ENCODE measurements at places on chromosomes 7 and 10.

GRCh38 chr10:19411119-19411518, 362.5 kb downstream of the MALRD1 start:
- DNase-seq: no peak

DNA sequence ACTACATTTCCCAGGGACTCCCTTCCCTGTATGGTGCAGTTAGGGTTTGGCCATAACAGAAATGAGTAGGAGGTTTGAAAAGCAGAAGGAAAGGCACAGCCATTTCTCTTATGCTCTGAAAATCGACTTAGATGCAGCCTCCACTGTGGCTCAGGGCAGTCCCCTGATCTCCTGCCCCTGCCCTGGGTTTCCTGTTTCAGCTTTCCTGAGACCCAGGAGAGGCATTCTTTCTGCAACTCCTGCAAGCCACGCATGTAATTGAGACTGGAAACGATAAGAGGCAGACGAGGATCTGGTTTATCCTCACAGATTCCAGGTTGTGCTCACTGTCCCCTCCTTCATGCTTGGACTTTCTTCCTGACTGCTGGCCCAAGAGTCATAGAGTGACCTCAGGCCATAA, 461.2 kb upstream of the VSTM2A start:
- no peak for DNase-seq

DNA sequence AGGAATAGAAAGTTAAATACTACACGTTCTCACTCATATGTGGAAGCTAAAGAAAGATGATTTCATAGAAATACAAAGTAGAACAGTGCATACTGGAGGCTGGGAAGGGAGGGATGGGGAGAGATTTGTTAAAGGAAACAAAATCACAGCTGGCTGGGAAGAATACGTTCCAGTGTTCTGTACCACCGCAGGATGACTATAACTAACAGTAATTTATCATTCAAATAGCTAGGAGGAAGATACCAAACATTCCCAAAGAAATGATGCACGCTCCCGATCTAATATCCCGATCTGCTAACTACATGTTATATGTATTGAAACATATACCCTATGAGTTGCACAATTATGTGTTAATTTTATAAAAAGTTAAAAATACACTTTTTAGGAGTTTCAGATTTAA, 162.3 kb downstream of the ZMYND11 start:
- DNase-seq: no peak

DNA sequence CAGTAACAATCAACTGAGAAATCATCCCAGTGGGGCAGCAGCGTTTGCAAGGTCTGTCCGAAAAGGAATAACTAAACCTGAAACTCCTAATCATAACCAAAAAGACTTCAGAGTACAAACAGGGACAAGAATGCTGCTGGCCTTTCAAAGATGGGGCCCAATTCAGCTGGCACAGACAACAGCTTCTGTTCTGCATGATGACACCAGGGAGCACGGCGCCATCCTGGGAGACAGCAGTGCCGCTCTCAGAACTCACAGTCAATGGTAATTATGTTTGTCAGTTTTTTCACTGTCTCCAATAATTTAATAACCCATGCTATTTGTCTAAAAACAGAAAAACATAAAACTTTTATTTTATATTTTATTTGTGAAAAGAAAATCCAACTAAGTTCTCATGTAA, 90.0 kb downstream of the LARP4B start:
- no peak for DNase-seq

DNA sequence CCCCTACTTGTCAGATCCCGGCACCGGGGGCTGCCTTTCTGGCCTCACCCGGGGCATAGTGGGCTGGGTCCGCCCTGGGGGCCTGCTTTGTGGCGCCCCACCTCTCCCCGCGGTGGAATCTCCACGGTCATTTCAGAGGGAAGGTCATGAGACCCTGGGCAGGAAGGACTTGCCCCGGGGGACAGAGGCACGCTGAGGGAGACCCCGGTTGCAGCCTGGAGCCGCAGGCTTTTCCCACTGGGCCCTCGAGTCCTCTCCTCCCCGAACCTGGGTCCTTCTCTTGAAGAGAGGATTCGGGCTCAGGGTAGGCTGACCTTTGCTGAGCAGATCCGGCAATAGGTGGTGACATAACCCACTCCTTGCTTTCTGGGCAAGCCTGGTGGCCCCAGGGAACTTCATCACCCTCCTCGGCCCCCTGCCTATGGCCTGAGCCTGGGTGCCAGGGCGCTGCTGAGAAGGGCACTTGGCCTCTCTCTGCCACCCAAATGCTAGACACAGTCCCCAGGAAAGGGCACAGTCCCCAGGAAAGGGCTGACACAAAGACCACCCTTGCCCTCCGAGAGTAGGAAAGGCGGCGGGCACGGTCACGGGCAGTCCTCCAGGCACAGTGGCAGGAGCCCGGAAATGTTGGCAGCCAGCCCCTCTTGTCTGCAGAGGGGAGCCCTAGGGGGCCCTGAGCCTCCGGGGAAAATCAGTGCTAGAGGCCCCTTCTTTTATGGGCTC, 36.2 kb downstream of the FKBP6 start:
- no peak for DNase-seq

DNA sequence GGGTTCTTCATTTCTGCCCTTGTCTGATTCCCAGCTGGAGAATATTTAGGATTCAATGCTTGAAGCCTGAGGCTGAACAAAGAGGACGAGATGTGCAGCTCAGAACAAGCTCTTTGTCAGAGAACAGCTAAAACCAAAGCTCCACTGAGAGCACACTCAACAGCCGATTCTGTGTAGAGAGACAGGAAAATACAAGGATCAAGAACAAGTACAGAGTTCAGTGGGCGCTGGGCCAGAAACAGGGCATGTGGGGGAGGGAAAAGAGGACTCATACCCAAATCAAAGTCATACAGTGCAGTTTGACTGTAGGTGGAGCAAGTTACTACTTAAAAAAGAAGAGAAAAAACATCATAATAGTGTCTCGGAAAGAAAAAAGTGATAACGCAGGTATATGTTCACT, at the start of gene AGMO:
Gene AGMO (minus strand): TSS at position 181 of the 400 bp plus-strand sequence.
- DNase-seq: no peak

GRCh38 chr7:86643561-86644281, at the start of gene GRM3:
GRM3 (plus strand) TSS chr7:86643909; CDS start chr7:86765146, 121,237 bp downstream.
- peak; percentile 73 for DNase-seq

DNA sequence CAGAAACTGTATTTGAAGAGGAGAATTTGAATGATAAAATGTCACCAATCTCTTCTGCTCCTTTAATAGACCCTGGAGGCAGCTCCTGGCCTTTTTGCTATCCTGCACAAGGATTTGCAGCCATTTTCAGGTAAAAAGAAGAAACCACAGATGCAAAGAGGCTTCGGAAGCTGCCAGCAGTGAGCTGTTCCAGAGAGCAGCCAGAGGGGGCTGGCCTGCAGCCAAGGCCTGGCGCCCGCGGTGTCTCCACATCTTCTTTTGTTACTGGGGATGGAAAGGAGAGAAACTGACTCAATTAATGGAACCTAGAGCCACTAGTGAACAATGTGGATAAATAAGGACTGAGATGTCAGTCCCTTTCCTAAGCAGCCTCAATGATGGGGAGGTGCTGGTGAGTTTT, 23.9 kb upstream of the GPR26 start:
- no peak for DNase-seq

- no peak for DNase-seq
These were observed 82.0 kb upstream of the GTF2IRD1 start for GRCh38 chr7:74371381-74372341.

- no peak for DNase-seq
These were observed 60.7 kb downstream of the DGKB start for GRCh38 chr7:14841869-14842268.

DNA sequence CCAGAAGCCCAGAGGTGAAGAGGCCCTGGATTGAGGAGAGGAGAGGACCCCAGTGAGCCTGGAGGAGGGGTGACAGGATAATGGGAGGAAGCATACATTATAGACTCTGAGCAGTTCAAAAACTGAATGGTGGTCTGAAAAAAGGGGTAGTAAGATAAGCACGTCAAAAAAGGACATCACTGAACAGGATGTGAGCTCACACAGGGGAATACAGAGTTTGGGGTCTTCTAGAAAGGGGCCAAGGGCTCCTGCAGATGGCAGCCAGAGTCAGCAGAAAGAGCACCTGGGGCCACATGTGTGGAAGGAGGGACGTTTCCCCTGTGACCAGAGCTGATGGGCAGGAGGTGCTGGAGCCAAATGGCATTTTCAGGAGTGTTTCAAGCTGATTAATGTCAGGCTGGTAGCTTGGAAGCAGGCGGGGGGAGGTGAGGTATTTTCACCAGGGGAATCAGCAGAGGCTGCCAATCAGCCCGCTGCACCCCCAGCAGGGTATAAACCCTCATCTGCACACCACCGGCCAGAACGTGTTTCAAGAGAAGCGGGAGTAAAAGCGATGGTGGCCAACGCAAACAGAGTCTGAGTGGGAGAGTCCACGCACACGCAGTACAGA, 85.8 kb downstream of the TNS3 start:
- DNase-seq: no peak

DNA sequence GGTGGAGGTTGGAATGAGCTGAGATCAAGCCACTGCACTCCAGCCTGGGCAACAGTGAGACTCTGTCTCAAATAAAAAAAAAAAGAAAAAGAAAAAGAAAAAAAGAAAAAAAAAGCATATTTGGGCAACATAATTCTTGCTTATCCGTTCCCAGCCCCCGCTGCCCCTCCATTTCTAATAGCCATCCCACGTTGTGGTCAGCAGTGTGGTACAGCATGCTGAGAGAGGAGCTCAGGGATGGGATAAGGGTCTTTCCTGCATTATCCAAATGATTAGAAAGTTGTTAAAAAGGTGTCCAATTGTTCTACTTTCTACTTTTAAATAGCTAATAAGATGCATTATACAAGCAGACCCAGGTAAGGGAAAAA, 104.9 kb upstream of the ZNF92 start:
- no peak for DNase-seq

DNA sequence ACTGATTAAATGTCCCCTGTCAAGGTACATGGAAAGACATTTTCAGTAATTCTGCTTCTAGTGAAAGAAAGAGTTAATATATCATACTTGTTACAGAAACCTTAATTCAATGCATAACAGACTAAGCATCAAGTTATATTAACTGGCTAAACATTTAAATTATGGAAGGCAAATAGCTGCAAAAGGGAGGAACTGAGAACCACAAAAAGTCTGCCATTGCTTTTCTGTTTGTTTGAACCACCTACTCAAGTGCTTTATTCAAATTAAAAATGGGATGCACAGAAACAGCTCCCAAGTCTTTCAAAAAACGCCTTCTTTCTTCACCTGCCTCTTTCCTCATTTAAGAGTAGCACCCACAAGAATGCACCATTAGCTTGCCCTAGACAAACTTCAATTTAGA, 271.9 kb downstream of the RNLS start:
- no peak for DNase-seq

- peak; percentile 6 for DNase-seq
These were observed 904 bp upstream of the DPYSL4 start for GRCh38 chr10:132185601-132186487.

GRCh38 chr10:60803865-60804264, 25.6 kb downstream of the CDK1 start:
- no peak for DNase-seq

- DNase-seq: no peak
These were observed 65.7 kb upstream of the FAM204A start for GRCh38 chr10:118407777-118408176.

DNA sequence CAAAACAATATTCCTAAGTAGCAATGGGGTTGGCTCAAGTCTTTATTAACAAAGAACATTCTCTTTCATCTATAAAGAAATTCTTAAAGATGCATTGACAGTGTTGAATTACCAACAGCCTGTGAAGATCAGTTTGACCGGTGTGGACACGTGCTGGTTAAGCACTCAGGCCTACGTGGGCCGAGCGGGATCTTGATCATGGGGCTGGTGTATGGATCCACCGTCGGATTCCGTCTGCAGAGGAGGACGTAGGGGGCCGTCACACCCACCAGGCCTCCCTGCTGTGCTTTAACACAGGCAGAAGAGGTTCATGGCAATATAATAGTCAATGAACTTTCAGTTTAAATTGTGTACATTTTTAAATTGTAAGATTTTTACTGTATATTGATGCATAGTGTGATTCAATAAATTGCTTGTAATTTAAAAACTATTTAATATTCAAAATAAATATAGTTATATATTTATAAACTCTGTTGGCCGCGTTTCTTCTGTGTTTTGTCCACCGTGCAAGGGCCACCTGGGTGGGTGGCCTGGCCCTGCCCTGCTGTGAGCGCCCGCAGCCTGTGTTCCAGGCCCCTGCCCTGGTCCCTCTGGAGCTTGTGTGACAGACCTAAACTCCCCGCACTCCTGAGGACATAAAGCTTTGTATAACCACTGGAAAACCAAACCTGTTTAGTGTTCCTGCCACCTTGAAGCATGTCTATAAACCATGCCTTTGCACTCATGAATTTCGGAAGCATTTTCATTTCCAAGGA, 1.9 kb upstream of the BHLHA15 start:
- DNase-seq: no peak

DNA sequence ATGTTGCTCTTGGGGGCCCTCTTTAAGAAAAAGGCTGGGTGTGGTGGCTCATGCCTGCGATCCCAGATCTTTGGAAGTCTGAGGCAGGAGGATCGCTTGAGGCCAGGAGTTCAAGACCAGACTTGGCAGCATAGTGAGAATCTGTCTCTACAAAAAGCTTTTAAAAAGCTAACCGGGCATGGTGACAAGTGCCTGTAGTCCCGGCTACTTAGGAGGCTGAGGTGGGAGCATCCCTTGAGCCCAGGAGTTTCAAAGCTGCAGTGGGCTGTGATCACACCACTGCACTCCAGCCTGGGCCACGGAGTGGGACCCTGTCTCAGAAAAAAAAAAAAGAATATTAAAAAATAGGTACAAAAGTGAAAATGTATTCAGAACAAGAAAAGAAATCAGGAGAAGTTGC, 38.1 kb upstream of the SLC39A12 start:
- no peak for DNase-seq

DNA sequence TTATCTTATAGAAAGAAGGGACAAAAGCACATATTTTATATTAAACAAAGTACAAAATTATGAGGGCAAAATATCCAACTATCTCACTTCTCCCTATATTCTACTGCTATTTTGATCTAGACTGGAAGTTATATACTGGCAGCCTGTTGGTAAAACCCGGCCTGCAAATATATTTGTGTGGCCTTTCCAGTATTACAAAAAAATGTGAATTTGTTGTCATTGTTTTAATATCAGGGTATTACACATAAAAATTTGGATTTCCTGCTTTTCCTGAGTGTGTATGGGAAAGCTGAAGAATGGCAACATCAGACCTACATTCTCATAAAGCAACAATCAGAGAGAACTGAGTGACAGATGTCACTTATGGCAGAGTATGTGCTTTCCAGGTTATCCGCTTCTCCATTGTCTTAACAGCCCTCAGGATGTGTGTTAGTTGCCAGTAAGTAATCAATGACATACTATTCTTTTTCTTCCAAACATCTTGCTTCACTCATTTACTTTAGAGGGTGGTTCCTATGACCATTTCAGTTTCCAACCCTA, 7.3 kb downstream of the SYPL1 start:
- no peak for DNase-seq

All from NCI-H526 treated with DMSO at 0.1 percent for 48 hours (cell line).